ENCODE measurements at places on chromosomes 7 and 10. TPM values are rescaled to one million over a fixed set of nuclear protein-coding genes. Genes with fewer than 3 reads are reported as not detected.

The OR2A5 gene
- total RNA-seq = not detected

The CCDC3 gene
- total RNA-seq = 21.1 TPM

The CCL26 gene
- not detected for total RNA-seq

The PI4K2A gene
- 25.0 TPM for total RNA-seq

The MEST gene
- total RNA-seq = 2.0 TPM

The SKIDA1 gene
- total RNA-seq = 0.66 TPM

The PLA2G12B gene
- total RNA-seq = not detected
